Kidney (tissue), 22 donors: ENCODE measurements at places on chromosomes 1 and 21.
A peak's percentile ranks its signal among the peaks of the same experiment; 100 is the strongest.

GRCh38 chr1:16446116-16446515, 5.6 kb downstream of the NECAP2 start:
- H3K36me3 ChIP-seq: peaks cover 14% of the 10 kb centered on the region
- H3K27me3 ChIP-seq: no peaks in the 10 kb centered on the region
- no peaks in the 10 kb centered on the region for H3K4me1 ChIP-seq
- H3K27ac ChIP-seq: no peak overlapping the region
- DNase-seq: no peak

- H3K4me1 ChIP-seq: no peaks in the 10 kb centered on the region
- DNase-seq: no peak
- H3K27me3 ChIP-seq: no peaks in the 10 kb centered on the region
Observed at GRCh38 chr1:68516066-68516465, 19.2 kb upstream of the DEPDC1 start.

DNA sequence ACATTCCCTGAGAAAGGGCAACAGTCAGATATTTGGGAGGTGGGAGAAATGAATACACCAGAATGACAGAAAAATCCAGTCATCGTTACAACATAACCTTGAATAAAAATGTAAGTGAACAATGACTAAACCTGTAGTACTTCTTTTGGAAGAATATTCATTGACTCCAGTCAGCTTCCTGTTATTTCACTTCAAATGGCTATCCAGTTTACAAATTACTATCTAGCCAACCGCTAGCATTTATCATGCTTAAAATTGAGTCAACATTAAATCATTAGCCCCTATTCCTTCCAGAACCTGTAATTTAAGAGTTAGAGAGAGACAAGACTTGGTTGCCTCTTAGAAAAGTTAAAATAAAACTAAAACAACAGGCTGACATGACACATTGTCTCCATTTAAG, 33.6 kb downstream of the WLS start:
- H3K27ac ChIP-seq: no peak overlapping the region
- no peaks in the 10 kb centered on the region for H3K27me3 ChIP-seq
- no peaks in the 10 kb centered on the region for H3K36me3 ChIP-seq
- peaks cover 8% of the 10 kb centered on the region for H3K4me1 ChIP-seq
- DNase-seq: no peak
- H3K4me3 ChIP-seq: no peak overlapping the region

DNA sequence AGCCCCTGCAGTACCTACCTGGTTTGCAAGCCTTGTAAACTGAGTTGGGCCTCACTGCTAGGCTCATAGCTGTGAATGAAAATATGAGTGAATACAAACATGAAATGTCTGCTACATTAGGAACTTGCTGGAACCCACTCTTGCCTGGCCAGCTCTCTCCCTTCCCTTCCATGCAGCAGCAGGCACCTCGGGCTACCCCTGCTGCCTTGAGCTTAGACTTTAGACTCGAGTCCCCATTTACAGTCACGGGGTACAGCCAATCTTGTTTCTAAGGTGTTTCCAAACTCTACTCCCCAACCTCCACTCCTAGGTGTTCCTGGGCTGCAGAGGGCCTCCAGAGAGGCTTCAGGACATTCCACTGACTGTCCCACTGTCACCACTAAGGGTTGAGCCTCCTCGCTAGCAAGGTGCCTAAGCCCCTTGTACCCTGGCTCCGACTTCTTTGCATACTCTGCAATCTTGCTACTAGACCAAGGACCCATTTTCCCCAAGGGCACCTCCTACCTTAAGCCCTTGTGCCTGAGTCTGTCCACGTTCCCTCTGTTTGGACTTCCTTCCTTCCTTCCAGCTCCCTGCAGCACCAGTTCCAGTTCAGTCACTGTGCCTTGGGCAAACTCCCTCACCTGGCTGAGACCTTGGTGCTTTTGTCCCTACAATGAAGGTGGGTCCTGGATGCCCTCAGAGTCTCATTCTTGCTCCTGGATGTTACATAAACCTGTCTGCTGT, 36.9 kb downstream of the CDK18 start:
- DNase-seq: peak; percentile 24
- no peak overlapping the region for H3K4me3 ChIP-seq
